ENCODE measurements at places on chromosomes 11 and 22.

GRCh38 chr11:114398303-114398920 is 1.9 kb downstream of the C11orf71 start:
- DNase-seq: no peak

- peak; percentile 9 for DNase-seq
These were observed 181.4 kb downstream of the DBX1 start for GRCh38 chr11:19978668-19979518.

GRCh38 chr11:62393735-62394134 is 25.1 kb upstream of the SCGB1A1 start:
- no peak for DNase-seq

GRCh38 chr11:128262463-128263345 is 324.7 kb downstream of the ETS1 start:
- no peak for DNase-seq

GRCh38 chr22:31995807-31996206 is 47.3 kb upstream of the SLC5A1 start:
- no peak for DNase-seq

- DNase-seq: peak; percentile 31
These were observed 987.6 kb downstream of the NTM start for GRCh38 chr11:132357811-132358572.

DNA sequence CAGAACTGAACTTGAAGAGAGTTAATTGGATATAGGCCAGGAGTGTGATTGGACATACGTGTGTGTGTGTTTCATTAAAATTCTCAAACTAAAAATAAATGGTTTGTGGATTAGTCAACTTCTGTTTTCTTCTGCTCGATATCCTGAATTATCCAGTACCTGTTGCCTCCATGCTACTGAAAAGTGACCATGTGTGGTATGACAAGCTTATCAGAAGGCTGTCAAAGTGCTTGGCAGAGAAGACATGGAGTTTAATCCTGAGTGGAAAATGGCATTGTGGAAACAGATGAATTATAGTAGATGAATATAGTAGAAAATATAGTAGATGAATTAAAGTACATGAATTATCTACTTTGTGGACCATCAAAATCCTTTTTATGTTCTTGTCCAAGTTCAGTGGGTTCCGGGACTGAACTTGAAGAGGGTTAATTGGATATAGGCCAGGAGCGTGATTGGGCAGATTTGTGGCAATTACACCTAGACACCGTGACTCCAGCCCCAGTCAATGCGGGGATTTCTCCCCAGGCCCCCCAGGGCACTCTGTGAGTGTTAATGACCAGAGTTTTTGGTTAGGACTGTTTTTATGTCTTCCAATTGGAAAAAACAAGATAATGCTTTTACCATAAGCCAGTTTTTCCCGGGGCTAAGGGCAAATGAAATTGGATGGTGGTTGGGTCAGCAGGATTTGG is 30.1 kb downstream of the GRAMD1B start:
- no peak for DNase-seq

- no peak for DNase-seq
These were observed 1078.6 kb downstream of the LRRC4C start for GRCh38 chr11:40380835-40381234.

GRCh38 chr11:26254378-26254777 is 77.6 kb upstream of the ANO3 start:
- no peak for DNase-seq

DNA sequence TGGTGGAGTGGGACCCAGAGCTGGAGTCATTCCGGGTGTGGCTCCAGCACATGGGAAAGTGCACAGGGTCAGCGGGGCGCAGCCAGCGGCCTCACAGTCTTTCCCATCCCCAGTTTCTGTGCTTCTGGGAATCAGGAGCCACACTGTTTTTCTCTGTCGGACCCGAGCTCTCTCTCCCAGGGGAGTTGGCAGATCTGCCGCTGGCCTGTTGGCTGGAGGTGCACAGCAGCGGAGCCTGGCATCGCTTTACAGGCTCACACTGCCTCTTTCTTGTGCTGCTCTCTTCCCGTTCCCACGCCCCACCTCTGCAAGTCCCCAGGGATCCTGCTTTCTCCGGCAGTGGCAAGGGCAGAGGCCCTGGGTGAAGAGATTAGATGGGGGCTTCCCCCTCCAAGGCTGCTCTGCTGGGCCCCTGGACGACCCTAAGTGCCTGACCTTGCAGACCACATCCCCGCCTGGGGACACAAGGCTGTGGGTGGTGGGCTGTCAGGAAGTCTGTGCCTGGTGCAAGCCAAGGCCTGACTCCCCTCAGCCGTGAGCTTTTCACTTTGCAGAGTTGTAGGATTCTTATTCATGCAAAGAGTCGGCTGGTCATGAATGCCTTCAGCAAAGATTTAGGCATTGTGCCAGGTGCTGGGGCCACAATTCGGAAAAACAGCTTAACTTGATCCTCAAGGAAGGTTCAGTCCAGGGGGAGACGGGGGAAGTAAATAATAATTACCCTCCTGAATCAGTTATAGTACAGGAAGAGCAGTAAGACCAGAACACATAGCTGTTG is 116.3 kb downstream of the TIMP3 start:
- DNase-seq: no peak

GRCh38 chr11:65315204-65315865 is 669 bp downstream of the CDC42EP2 start:
- peak; percentile 88 for DNase-seq

DNA sequence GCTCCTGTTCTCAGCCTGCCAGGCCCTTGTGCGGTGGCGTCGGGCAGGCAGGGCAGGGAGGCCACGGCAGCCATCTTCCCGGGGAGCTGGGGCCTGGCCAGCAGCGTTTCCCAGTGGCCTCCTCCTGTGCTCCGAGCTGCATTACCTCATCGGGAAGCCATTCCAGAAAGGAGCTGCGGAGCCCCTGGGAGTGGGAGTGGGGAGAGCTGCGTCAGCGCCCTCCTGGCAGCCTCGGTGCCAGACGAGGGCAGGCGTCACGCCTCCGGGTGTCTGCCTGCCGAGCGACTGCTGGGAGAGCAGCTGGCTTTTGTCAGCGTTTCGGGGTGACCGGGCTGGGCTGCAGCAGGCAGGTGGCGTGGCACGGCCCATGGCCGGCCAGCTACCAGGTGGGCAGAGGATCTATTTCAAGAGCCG is 30.9 kb upstream of the WNT7B start:
- no peak for DNase-seq

DNA sequence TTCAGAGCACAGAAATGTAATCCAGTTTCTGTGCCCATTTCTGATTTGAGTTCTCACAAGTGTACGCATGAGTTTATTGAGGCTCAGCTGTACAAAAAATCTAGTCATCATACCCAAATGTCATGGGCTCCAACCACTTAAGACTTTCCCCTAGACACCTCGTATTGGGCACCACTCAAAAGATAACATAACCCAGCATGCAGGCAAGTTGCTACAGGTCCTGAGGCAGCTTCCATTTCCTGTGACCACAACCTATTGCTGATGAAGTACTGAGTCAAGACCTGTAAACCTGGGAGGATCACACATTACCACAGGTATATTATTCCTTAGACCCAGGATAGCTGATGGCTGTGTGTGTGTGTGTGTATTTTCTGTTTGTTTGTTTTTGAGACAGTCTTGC is 95.2 kb downstream of the MRTFA start:
- no peak for DNase-seq

GRCh38 chr22:24103301-24103700 is 78.0 kb upstream of the SUSD2 start:
- DNase-seq: no peak

GRCh38 chr22:22692707-22693530 is 48.5 kb downstream of the GGTLC2 start:
- peak; percentile 22 for DNase-seq

DNA sequence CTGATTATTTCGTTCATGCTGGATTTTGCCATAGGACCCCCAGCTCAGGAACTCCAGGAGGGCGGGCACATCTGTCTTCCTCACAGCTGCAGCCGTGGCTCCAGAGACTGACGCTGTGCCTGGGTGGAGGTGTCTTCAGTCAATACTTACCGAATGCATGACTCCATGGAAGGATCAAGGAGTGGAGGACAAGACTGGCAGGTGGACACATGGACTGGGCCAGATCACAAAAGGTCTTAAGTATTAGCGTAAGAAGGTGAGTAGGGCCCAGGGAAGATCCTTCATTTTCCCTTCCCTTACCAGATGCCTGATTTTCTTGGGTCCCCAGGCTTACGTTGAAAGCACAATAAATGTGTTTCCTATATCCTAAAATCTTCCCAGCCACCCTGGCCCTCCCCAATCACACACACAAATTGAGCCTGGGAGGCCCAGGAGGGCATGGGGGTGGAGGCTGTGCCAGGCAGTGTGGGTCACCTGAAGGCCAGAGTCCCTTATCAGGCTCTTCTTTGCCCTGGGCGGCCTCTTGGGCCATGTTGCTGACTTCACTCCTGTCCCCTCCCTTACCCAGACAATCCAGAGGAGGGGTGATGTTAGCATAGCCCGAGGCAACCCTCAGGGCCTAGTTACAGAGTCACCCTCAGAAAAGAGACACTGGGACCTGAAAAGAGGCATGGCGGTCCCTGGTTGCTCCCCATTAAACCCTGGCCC is 56.4 kb downstream of the CYTH4 start:
- no peak for DNase-seq

DNA sequence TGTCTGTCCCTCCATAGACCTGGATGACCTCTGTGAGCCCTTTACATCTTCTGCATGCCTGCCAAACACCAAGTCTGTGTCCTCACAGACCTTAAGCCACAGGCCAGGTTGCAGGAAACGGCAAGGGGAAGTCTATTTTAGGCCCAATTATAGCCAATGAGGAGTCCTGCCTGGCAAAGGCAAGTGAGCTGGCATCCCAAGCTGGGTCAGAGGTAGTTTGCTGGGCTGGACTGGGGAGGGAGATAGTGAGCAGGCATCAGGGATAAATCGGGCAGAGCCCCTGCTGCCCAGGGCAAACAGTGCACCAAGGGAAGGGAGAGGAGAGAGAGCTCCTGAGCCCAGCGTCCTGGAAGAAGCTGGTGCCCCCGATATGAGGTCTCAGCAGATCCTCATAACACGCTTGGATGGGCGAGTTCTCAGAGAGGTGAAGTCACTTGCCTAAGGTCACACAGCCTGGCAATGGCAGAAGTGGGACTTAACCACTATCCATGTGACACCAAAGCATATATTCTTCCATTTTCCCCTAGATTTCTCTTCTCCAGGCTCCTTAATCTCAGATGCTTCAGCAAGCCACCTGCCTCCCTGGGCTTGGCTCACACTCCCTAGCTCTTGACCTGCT is 3.7 kb upstream of the RELT start:
- no peak for DNase-seq

DNA sequence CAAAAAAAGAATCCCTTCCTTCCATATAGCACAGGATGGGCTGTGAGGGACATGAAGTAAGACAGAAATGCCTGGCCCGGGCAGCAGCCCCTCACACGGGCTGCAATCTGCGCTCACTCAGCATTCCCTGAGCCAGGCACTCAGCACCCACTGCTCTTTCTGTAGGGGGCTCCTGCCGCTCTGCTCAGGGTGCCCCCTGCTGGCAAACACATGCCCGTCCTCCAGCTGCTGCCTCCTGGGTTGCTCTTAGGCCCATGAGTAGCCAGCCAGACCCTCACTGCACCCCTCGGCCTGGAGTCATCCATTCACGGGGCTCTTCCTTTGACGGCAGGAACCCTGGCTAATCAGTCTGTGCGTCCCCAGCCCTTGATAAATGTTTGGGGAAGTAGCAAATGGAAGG is 6.9 kb downstream of the MCAT start:
- no peak for DNase-seq

- DNase-seq: no peak
These were observed 70.6 kb upstream of the SPON1 start for GRCh38 chr11:13891911-13892310.

DNA sequence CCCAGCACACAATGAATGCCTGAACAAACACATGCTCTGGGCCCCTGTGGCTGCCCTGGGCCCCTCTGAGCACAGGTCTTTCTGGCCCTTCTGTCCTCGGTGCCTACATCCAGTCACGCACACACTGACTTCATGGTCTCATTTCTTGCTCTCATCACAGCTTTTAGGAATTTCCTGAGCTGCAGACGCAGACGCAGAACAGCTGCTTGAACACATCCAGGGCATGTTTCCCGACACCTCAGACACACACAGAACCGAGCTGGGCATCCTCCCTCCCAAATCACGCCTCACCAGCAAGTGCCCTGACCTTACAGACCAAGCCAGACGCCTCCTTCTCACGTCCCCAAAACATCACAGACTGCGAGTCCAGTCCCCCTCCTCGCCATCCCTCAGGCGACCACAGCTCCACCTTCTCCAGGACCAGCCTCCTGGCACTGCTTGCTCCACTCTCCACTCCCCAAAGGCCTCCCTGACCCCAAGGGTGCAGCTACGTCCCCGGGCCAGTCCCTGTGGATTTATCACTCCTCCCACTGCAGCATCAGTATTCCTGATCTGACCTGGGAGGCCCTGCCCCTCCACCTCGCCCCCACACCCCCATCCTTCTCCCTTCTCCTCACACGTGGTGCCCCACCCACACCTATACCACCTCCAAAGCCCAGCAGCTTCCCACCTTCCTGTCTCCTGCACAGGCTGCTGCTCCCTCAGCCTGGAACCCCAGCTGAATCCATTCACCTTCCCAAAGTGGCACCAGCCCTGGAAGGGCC is 12.9 kb downstream of the SIRT3 start:
- no peak for DNase-seq

GRCh38 chr11:59767225-59767611 is 12.0 kb downstream of the STX3 start:
- DNase-seq: no peak

GRCh38 chr11:2129699-2130366 is 9.4 kb downstream of the IGF2 start:
- DNase-seq: no peak

- no peak for DNase-seq
These were observed 72.6 kb downstream of the C22orf31 start for GRCh38 chr22:28989035-28989464.

GRCh38 chr22:33221568-33221967 is 163.4 kb upstream of the SYN3 start:
- DNase-seq: no peak

GRCh38 chr11:13327421-13327820 is 49.8 kb downstream of the BMAL1 start:
- DNase-seq: no peak

DNA sequence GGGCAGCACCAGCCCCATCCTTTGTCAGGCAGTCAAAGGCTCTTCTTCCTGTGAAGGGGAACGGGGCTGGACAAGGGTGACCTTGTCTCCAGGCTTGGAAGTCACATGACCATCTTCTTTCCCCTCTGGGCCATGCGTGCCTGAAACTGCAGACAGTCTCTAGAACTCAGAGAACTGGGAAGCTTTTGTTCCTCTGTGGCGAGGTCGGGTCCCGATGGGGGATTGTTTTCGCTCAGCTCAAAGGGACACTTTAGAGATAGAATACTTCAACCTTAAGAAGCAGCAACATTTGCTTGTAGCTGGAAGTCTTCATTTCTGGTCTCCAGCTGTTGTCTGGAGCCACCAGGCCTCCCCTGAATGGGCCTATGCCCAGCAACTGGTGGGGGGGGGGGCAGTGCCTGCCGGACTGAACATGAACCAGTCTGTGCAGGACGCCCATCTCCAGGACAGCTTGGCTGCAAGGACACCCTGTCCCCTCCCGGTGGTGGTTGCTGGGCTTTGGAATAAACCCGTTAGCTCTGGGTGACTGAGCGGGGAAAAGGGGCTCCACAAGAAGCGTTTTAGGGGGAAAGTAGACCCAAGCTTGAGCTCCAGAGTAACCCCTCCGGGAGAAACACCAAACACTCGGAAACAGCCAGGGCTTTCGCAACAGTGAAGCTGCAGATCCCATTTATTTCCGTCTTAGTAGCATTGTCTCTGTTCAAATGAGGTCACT is 55.7 kb upstream of the EMID1 start:
- no peak for DNase-seq

GRCh38 chr22:26483043-26483438 is 542 bp downstream of the HPS4 start:
- no peak for DNase-seq

GRCh38 chr11:130638033-130638432 is 189.6 kb downstream of the ADAMTS15 start:
- DNase-seq: no peak

GRCh38 chr11:118406599-118407166 is 5.3 kb downstream of the ATP5MG start:
- DNase-seq: no peak
